Stomach (tissue), 19 donors: ENCODE measurements at places on chromosomes 2 and 18.
A peak's percentile ranks its signal among the peaks of the same experiment; 100 is the strongest.

GRCh38 chr2:204628926-204629712, 83.8 kb downstream of the PARD3B start:
- peak; percentile 24 for DNase-seq

GRCh38 chr2:42827647-42828486, 35.5 kb upstream of the HAAO start:
- DNase-seq, result peak; percentile 95

DNA sequence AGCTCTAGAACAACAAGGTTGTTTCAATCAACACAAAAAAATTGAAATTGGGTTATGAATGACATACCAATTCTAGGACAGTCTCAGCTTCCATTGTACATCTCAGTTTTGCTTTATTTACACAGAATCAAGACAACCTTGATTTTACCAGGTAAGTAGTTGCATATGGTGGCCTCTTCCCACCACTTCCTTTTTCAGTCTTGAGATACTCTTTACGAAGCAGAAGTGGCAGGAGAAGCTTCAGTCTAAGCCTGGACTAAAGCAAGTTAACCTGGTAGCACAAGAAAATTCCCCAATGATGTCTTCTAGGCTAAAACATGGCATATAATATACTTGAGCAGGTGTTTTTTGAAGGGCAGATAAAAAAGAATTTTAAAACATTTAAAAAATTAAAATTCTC, 10.7 kb upstream of the FAM136A start:
- no peak for DNase-seq

DNA sequence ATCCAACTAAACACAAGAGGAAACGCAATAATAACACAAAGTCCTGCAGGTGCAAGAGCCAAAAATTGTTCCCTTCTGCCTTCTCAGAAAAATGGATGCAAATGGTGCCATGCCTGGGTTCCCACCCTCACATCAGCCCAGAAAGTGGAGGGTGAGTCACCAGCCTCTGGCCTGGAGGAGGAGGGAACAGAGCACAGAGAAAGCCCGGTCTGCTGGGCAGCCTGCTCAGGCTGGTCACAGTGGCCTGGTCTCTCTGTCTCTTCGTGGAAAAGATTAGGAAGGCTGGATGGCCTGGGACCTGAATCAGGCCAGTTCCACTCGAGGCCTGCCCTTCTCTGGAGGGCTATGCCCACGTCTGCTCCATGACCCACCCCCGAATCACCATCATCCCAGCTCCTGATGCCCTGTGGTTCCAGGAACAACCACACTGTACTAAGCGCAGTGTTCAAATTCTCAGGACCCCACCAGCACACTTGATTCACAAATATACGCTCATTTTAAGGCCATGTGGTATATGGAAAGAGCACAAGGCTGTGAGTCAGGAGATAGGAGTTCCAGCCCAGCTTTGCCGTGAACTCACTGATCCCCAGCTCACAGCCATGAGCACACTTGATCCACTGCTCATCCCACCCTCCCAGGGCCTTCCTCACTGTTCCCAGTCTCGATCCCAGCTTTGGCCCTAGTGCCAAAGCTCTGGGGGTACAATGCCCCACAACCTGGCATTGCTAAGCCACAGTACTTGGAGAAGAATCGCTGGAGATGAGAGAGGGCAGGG, 82.1 kb downstream of the ZBTB7C start:
- no peak for DNase-seq

DNA sequence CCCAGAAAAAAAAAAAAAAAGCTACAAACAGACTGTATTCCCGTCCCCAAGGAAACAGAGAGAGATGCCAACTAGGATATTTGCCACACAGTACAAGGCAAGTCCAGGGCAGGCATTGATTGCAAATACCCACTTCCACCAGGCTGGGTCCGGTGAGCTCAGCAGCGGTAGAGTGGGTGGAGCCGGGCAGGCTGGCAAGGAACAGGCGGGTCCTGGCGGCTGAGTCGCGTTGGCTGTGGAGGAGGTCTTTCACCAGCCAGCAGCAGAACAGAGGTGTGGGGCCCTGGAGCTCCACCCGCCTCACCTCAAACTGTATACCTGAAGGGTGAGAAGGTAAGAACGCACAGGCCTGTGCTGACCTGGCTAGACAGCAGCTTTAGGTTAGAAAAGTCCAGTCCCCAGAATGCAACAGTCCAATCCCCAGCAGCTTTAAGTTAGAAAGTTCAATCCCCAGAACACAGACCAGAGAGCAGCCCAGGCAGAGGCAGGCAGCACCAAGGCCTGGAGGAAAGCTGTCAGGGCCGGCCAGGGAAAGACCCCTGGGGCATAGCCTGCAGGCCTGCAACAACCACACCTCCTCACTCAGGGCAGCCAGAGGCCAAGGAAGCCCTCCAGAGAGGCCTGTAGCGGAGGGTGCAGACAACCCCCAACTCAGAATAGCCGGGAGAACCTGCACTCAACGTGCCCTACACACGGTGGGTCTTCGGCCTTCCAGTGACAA, 21.9 kb upstream of the MTERF4 start:
- DNase-seq, result peak; percentile 87

GRCh38 chr2:25698752-25699151, 25.4 kb upstream of the DTNB start:
- peak; percentile 50 for DNase-seq
